ENCODE measurements at places on chromosomes 12 and 14.

GRCh38 chr14:73680821-73681220 lies 33.4 kb downstream of the PNMA1 start:
- DNase-seq = no peak

DNA sequence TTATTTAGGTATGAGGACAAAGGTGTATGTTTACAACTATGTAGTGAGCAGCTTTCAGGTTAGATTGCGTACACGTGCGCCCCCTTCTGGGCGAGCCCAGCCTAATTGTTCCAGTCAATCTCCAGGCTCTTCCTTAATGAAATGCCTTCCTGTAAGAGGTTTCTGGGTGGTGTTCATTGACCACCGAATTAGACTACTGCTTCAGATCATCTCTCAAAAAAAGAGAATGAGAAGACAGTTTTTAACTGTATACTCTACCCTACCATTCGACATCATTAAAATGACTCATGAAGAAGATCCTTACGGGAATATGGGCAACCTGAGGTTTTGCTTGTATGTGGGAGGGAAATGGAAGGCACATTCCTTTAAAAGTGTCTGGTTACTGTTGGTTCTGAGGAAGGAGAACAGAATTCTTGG lies 2.1 kb downstream of the LUM start:
- DNase-seq = no peak

DNA sequence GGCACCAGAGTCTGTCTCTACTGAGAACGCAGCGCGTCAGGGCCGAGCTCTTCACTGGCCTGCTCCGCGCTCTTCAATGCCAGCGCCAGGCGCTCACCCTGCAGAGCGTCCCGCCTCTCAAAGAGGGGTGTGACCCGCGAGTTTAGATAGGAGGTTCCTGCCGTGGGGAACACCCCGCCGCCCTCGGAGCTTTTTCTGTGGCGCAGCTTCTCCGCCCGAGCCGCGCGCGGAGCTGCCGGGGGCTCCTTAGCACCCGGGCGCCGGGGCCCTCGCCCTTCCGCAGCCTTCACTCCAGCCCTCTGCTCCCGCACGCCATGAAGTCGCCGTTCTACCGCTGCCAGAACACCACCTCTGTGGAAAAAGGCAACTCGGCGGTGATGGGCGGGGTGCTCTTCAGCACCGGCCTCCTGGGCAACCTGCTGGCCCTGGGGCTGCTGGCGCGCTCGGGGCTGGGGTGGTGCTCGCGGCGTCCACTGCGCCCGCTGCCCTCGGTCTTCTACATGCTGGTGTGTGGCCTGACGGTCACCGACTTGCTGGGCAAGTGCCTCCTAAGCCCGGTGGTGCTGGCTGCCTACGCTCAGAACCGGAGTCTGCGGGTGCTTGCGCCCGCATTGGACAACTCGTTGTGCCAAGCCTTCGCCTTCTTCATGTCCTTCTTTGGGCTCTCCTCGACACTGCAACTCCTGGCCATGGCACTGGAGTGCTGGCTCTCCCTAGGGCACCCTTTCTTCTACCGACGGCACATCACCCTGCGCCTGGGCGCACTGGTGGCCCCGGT lies at the start of gene PTGDR:
Gene PTGDR (plus strand): TSS at position 198 of the 778 bp plus-strand sequence. CDS start 117 bp downstream, at position 315.
- no peak for DNase-seq

DNA sequence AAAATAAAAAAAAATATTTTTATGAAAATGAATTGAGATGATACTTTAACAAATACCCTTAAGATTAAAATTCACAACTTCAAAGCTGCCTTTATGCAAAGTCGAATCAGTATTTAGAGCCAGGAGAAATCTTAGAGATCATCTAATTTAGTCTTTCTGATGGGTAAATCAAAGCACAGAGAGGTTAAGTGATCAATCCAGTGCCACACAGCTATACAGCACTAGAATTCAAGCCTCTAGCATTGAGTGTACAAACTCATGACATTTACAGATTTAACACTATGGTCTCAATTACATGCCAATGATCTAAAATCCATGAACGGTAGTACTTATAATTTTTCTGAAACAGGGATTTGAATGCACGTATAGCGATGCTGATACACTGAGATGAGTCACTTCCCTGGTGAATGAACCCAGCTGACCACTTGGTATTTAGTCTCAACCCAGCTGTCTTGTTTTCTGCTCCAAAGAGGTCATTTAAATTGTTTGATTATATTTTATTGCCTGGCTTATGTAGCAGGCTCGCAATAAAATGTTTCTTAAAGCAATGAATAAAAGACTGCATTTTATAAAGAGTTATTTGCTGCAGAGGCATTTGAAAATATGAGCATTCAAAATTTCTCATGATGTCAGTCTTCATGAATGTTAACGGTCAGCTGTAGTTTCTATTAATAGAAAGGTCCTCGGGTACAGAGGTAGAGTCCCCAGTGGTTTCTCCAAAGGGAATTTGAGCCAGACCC lies 152.4 kb upstream of the PRICKLE1 start:
- DNase-seq = no peak

GRCh38 chr14:96735526-96735925 lies 61.7 kb upstream of the VRK1 start:
- no peak for DNase-seq

DNA sequence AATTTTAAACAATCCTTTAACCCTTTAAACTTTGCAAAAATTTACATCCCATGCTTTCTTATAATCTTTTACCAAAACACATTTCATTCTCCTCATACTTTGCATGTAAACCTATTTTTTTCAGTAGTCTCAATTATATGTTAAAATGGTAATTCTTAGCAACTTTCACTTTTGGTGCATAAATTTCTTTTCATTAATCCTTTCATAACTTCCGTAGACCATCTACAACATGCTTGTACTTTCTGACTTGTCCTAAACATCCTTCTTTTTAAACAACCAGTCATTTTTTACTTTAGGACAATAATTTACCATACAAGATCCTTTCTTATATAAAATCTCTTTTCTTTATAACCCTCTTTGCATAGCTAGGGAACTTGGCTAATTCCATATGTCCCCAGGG lies 19.5 kb downstream of the CCDC91 start:
- no peak for DNase-seq

DNA sequence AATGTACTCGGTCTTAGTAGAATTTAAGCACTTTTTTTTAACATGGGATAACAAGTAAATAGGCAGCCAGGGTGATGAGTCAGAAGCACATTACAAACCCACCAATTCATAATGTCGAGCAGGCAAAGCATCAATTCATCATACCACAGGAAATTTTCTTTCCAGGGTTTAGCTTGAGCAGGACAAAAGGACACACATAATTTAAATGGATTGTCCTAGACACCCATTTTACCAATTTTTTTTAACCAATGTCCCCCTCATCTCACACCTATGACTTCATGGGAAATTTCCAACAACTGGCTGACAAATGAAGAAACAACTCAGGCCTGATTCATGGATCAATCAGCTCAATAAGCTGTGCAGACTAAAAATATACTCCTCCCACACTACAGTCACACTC lies 58.8 kb upstream of the FOXG1 start:
- no peak for DNase-seq

All from GF-D8 (cell line).